ENCODE measurements at places on chromosomes 4 and X. TPM values are rescaled to one million over a fixed set of nuclear protein-coding genes. Genes with fewer than 3 reads are reported as not detected.

Gene PLAC8
- 1.4 TPM for total RNA-seq

Gene IL13RA1
- total RNA-seq = 5.9 TPM

Gene RNF212
- total RNA-seq = 1.1 TPM

Gene GYPE
- 0.31 TPM for total RNA-seq

Gene NXF2
- total RNA-seq = not detected

Gene STBD1
- total RNA-seq = 0.47 TPM
